ENCODE measurements at places on chromosomes 6 and 20.

DNA sequence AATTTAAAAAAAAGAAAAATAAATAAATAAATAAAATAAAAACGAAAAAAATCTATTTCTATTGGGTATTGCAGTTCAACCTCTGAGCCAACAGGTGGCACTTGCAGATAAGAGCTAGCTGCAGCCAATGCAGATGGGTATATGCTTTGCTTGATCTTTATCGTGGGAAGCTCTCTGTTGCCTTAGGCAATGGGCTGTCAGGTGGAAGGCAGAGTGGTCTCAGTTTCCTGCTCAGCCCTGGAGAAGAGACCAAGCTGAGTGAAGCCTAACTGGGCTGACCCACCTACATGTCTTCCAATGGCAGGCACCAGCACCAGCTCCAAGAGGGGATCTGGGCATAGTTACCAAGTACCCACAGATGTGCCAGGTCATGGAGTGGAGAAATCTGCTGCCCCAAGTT is 95.0 kb downstream of the AK9 start:
- DNase-seq: peak; percentile 20

GRCh38 chr6:155021680-155022079 is 26.6 kb downstream of the TIAM2 start:
- DNase-seq: no peak

GRCh38 chr20:63606686-63607085 is 20.2 kb downstream of the GMEB2 start:
- no peak for DNase-seq

DNA sequence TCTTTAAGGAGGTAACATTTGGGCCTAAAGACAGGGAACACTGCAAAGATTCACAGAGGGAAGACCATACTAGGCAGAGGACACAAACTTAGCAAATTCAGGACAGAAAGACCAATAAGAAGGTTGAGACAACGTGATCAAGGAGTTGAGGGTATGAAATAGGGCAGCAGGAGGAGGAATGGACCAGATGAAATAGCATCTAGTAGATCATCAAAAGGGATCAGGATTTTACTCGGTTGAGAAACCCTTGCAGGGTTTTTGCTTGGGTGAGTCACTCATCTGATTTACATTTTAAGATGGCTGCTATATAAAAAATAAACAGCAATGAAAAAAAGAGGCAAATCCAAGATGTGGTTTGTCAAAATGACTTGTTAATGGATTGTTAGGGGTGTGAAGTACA is 4.7 kb downstream of the BCLAF1 start:
- DNase-seq: peak; percentile 51

GRCh38 chr6:145155873-145156782 is 579.2 kb downstream of the EPM2A start:
- no peak for DNase-seq

Data from LHCN-M2 (cell line).